ENCODE measurements at places on chromosomes 13 and 19. TPM values are rescaled to one million over a fixed set of nuclear protein-coding genes. Genes with fewer than 3 reads are reported as not detected.

The IGFL1 gene
- total RNA-seq = not detected

The RGCC gene
- total RNA-seq = 17.1 TPM

GRCh38 chr19:13537454-13537853 lies 31.2 kb upstream of the CACNA1A start:
- DNase-seq = no peak

The ATP12A gene
- total RNA-seq = under 0.01 TPM

- DNase-seq = no peak
Observed at GRCh38 chr13:108281901-108282300, 12.4 kb downstream of the TNFSF13B start.

The KLK4 gene
- not detected for total RNA-seq

- no peak for DNase-seq
Observed at GRCh38 chr19:18672606-18673337, 10.7 kb upstream of the CRTC1 start.

All from frontal cortex (tissue), 4 donors.